Regular cardiac myocyte (primary cell): ENCODE measurements at places on chromosomes 1 and 21. TPM values are rescaled to one million over a fixed set of nuclear protein-coding genes. Genes with fewer than 3 reads are reported as not detected.

WNT4 gene
- under 0.01 TPM in 1 of 2 replicates, not detected in the other for total RNA-seq

SERPINC1 gene
- total RNA-seq: not detected in 2 replicates

ZP4 gene
- not detected in 2 replicates for total RNA-seq

DMBX1 gene
- total RNA-seq: not detected in 2 replicates

C1orf21 gene
- total RNA-seq: 21.7 and 29.9 TPM in 2 replicates

KCNN3 gene
- total RNA-seq: under 0.01 and 0.28 TPM in 2 replicates

PAX7 gene
- total RNA-seq: under 0.01 TPM in 1 of 2 replicates, not detected in the other

MAP3K7CL gene
- total RNA-seq: 41.8 and 65.4 TPM in 2 replicates

USP1 gene
- 15.5 and 41.4 TPM in 2 replicates for total RNA-seq

LINGO4 gene
- total RNA-seq: not detected in 2 replicates

OR2L3 gene
- total RNA-seq: not detected in 2 replicates

ZNF593OS gene
- total RNA-seq: 0.28 TPM in 1 of 2 replicates, not detected in the other

LCE3D gene
- total RNA-seq: not detected in 2 replicates

AKNAD1 gene
- total RNA-seq: 0.28 and 0.38 TPM in 2 replicates

LRRC71 gene
- under 0.01 and 0.56 TPM in 2 replicates for total RNA-seq

AJAP1 gene
- under 0.01 TPM in 1 of 2 replicates, not detected in the other for total RNA-seq

AGMAT gene
- total RNA-seq: 1.7 and 2.7 TPM in 2 replicates

UBE2U gene
- not detected in 2 replicates for total RNA-seq

HSPB7 gene
- 3.3 and 10.7 TPM in 2 replicates for total RNA-seq

BARHL2 gene
- not detected in 2 replicates for total RNA-seq
